ENCODE measurements at places on chromosomes 6 and 20.

- DNase-seq, result no peak
Measured at GRCh38 chr20:49835031-49835430, 22.4 kb downstream of the SLC9A8 start.

GRCh38 chr6:139124887-139125672 lies 9.8 kb upstream of the HECA start:
- peak; percentile 83 for DNase-seq

- peak; percentile 73 for DNase-seq
Measured at GRCh38 chr6:13397359-13398068, 69.2 kb upstream of the TBC1D7 start.

- DNase-seq, result no peak
Measured at GRCh38 chr6:43142101-43142500, 29.0 kb upstream of the SRF start.

- no peak for DNase-seq
Measured at GRCh38 chr6:168083514-168083885, 4.5 kb upstream of the FRMD1 start.

DNA sequence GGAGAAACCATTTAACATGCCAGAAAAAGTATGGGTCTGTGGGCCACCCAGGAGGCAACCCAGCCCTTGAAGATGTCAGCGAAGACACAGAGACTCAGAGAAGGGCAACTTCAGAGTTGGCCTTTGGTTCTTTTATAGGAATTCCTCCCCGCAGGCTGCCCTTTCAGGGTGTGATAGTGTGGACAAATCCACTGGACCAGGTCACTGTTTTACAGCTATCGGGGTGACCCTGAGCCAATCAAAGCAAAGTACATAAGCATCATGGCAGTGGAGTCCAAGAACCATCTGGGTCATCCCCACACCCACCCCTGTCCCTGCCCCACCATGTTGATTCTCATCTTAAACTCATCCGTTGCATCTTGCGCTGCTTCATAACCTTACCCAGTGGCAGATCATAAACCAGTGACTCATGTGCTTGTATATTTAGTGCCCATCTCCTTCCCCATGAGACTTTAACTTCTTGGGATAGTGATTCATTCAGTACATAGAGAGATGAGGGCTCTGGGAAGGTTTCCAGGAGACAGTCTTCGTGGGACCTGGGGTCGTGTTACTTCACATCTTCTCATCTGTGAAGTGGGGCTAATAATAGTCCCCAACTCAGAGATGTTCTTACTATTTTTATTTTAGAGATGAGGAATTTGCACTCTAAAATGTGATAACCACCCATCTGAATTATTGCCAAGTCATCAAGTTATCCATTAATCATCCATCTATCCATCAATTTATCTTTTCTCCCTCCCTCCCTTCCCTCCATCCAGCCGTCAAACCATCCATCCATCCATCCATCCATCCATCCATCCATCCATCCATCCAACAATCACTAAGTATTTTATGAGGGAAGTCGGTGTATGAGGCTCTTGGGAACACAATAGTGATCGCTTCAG lies 51.0 kb downstream of the EDN3 start:
- no peak for DNase-seq

DNA sequence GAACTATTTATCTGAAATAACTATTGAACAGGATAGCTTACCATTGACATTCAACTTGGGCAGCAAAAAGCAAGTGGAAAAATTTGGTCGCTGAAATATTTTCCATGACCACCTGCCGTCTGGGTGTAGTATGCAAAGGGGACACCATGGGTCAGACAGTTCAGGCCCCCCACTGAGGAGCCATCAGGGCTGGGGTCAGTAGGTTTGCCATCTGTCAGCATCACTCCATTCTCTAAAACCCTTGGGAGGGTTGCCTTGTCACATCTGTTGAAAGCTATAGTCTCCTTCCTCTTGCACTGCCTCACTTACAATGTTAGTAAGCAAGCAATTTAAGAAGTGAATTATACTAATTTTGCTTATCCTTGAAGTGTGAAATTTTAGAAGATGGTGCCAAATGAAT lies 44.9 kb downstream of the NRN1 start:
- no peak for DNase-seq

- no peak for DNase-seq
Measured at GRCh38 chr20:46126440-46127056, 8.4 kb downstream of the CD40 start.

GRCh38 chr6:31462026-31462963 lies 35.6 kb upstream of the MICB start:
- DNase-seq, result no peak

GRCh38 chr6:43706788-43707187 lies 19.2 kb upstream of the MRPS18A start:
- DNase-seq, result no peak

DNA sequence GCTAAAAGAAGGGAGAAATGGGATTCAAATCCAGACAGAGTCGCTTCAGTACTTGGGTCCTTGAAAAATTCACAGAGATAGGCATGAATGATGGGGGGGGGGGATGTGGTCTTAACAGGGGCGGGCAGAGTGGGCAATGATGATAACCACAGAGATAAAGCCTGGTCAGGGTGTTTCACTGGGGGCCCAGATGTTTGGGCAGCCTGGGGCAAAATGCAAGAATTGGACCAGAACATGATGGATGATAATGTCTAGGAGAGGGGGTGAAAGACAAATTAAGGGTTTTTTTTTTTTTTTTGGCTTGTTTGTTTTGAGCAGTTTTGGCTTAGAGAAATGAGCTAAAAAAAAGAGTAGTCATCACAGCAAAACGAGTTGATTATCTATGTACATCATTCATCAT lies 57.4 kb downstream of the LAMP5 start:
- DNase-seq, result no peak

DNA sequence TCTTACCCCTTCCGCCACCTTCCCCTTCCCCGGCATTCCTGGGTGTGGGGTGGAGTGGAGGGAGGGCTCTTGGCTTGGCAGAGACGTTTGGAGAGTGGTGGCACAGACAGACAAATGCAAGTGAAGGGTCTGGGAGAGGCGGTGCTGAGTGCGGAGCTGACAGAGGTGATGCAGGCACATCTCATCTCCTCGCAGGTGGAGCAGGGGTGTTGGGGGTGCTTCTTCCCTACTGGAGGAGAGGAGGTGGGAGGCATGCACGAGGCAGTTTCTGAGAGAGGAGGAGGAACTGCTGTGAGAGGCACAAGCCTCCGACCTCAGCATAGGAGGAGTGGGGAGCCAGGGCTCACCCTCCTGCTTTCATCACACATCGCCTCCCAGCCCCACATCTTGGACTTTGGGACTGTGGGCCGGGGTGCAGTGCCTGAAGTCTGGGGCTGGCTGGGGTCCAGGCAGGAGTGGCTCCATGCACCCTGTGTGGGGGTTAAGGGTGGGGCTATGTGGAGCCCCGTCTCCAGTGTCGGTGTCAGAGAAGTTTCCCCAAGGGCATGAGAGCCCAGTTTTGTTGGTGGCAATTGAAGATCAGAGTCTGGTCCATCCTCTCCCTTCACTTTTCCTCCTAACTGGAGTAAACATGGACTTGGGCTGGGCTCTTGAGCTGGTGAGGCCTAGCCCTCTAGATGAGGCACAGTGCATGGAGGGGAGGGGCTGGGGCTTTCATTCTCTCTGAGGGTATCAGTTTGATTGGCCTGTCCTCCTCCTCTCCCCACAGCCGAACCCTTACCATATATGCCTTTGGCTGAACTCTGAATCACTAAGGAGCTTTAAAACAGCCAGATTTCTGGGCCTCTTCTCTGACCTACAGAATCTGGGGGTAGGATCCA lies 20.2 kb upstream of the SLC22A7 start:
- DNase-seq, result no peak

GRCh38 chr20:46099491-46100287 lies 9.9 kb upstream of the NCOA5 start:
- DNase-seq, result no peak

GRCh38 chr6:133136177-133136880 lies 104.8 kb upstream of the EYA4 start:
- DNase-seq, result no peak

DNA sequence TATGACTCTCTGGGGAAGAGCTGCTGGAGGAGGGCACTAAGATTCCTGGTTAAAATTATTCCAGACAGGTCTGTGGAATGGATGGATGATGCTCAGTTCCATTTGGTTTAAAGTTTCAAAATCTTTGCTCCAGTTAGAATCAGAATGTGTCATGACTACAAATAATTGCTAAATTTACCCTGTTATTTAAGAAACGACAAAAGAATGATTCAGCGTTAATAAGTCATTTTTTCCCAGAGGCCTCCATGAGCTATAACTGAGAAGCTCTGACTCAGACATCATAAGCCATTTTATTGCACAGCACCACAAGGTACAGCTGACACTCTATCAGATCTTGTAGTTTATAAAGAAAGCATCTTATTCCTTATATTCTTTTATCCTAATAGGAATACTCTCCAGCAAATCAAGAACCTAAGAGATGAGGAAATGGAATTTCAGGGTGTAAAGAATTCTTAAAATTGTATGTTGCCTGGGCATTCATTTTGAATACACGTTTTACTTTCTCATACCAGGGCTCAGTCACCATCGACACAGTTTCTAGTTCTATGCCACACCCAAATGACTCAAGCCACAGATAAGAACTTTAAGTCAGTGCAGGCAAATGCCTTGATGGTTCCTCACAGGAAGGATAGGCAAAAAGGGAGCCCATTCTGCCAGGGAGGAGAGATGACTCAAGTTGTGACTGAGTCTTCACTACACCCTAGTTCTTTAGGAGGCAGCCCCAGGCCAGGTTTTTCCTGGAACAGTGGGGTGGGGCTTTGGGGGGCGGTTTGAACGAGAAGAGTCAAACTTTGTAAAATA lies 636.0 kb downstream of the MMUT start:
- DNase-seq, result peak; percentile 2

- DNase-seq, result no peak
Measured at GRCh38 chr6:36692861-36693702, 4.5 kb upstream of the RAB44 start.

DNA sequence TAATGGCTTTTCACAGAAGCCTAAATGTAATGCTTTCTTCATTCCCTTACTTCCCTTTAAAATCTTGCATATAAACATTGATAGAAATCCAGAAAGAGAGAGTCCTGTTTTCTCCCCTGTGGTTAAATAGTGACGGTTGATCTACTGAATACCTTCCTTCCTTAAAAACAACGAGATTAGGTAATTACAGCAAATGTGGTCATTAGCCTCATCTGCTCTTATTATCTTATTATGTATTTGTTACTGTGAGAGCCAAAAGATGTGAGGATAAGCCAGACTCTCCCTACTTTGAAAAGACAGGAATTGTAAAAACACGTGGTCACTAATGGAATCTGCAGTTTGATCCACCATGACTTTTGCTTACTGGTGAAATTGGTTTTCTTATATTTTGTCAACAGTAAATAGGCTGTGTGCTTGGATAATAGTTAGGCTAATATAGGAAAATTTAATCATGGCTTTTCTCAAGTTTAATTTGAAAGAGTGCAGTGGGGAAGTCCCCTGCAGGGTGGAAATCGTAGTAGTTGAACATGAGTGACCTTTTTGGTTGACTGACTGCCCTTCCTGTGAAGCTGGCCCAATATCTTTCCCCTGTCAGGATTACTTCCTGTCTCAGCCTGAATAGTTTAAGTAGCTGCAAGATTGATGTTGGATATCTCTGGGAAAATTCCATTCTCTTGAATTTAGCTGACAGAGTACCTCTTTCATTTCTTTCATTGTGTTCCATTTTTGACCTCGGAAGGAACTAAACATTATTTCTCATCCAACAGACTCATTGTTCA lies 62.8 kb downstream of the JARID2 start:
- no peak for DNase-seq

DNA sequence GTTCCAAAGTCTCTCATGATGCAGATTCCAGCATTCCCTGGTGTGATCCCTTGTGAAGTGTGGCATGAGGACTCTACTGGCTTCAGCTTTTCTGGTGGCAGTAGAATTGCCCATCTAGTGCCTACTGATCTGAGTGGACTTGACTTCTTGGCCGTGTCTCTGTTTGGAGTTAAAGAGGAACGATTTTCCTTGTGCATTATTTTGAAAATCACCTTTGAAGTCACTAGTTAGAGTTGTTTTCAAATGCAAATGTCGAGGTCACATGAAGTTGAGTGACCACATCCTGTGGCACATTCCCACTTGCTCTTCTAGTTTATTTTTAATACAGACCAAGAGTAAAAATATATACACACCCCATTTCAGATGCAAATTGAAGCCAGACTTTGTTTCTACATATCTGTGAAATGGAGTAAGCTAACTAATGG lies 270.7 kb upstream of the TAB2 start:
- DNase-seq, result no peak

GRCh38 chr6:79143320-79143898 lies 65.4 kb upstream of the PHIP start:
- no peak for DNase-seq

- DNase-seq, result peak; percentile 68
Measured at GRCh38 chr6:159788753-159789376, 537 bp downstream of the TCP1 start.

GRCh38 chr6:37838219-37838921 lies 18.8 kb downstream of the ZFAND3 start:
- no peak for DNase-seq

- peak; percentile 21 for DNase-seq
Measured at GRCh38 chr6:29702519-29703103, 20.6 kb upstream of the HLA-F start.

GRCh38 chr20:49969946-49970345 lies 12.8 kb upstream of the SNAI1 start:
- DNase-seq, result no peak

DNA sequence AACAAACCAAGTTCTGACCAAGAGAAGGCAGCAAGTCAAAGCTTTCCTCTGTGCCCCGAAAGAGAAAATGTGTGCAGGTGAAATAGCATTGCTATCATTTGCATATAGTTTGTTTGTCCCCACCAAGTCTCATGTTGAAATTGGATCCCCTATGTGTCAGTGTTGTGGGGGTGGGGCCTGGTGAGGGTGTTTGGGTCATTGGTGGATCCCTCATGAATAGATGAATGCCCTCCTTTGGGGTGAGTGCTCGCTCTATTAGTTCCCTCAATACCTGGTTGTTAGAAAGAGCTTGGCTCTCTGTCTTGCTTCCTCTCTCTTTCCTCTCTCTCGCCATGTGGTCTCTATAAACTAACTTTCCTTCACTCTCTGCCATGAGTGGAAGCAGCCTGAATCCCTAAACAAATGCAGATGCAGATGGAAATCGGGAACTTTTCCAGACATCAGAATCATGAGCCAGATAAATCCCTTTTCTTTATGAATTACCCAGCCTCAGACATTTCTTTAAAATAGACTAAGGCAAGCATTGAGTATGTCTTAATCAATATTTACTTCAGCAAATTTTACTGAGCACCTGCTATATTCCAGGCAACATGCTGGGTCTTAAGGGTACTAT lies 43.8 kb upstream of the SYNDIG1 start:
- DNase-seq, result no peak

- no peak for DNase-seq
Measured at GRCh38 chr6:36586606-36587005, 7.6 kb upstream of the SRSF3 start.

DNA sequence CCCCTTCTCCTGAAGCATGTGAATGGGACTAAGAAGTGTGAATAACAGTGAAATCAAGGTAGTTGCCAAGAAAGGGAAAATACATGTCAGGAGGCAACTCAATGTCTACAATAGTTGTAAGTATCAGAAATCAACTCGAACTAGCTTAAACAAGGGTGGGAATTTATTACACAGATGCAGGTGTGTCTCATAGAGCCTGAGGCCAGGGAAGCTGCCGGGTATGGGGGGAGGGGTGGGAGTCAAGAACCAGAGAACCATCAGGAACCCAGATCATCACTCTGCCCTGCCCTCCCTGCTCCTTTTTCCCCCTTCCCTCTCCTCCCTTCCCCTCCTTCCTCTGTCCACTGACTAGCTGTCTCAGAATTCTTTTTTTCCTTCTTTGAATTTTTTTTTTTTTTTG lies 34.9 kb upstream of the BMP6 start:
- DNase-seq, result no peak
